IPS DF 6.9 (cell line): ENCODE measurements at places on chromosomes 3 and 15.

DNA sequence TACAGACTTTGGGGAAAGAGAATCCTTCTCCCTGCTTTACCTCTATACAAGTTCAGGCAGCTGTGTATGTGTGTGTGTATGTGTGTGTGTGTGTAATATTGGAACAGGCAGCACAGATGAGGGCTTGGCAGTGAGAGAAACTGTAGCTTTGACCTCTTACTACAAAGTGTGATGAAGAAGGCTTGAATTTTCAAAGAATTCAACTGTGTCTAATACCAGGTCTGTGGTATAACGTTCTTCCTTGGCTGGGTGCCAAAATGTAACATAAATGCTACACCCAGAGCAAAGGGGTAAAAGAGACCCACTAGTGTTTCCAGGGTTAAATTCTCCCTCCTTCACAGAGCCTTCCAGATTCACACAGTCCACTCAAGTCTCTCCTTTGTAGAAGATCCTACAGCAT, 51.1 kb downstream of the CHST2 start:
- DNase-seq, result no peak

DNA sequence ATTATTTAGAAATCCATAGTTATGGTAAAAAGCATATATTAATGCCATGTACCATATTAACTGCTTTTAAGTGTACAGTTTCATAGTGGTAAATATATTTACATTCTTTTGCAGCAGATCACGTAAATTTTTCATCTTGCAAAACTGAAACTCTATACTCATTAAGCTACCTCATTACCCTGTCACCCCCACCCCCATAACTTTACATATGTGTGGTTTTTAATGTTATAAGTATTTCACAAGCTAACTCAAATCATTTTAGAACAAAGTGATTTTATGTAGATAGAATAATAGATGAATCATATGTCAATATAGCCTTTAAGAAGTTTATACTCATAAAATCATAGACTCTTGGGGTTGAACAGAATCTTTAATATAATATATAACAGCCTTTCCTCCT, 7.1 kb upstream of the TP63 start:
- DNase-seq, result no peak

DNA sequence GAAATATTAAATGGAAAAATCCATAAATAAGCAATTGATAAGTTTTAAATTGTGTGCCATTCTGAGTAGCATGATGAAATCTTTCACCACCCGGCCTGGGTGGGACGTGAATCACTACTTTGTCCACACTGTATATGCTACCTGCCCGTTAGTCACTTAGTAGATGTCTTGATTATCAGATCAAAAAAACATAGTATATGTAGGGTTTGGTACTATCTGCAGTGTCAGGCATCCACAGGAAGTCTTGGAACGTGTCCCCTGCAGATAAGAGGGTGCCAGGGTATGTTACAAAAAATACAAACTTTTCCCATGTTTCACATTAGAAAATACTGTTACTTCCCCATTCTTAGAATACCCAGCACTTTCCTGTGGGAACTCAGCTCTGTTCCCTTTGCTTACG, 35.2 kb downstream of the FAM81A start:
- DNase-seq, result no peak

GRCh38 chr15:57914350-57915055, 151.0 kb downstream of the ALDH1A2 start:
- no peak for DNase-seq

DNA sequence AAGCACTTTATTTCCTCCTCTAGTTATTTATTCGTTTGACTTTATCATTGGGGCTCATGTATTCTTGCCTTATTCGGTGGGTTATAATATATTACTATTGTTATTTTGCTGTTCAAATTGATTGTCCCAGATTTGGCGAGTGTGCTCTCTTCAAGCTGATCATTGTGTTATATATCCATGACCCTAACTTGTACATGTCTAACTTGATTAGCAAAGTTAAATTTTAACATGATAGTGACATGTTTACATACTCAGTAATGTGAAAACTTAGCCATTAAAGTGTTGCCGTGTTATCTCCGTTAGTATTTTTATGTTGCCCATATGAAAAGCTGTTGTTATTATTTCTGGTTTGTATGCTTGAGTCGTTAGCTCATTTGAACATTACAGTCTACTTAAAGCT, 327.9 kb downstream of the PTPRG start:
- DNase-seq, result no peak

DNA sequence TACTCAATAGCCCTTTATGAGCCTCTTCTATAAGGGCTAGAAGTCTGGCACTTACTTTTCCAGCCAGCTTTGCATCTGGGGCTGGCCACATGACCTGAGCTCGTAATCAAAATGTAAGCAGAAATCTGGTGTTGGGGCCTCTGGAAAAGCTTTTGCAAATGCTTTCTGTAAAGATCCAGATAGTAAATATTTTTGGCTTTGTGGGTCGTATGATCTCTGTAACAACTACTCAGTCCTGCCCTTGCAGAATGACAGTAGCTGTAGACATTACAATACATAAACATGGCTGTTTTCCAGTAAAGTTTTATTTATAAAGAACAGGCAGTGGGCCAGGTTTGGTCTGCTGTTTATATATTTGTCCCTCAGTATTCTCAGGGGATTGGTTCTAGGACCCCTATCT, 46.2 kb upstream of the THRB start:
- DNase-seq, result no peak

DNA sequence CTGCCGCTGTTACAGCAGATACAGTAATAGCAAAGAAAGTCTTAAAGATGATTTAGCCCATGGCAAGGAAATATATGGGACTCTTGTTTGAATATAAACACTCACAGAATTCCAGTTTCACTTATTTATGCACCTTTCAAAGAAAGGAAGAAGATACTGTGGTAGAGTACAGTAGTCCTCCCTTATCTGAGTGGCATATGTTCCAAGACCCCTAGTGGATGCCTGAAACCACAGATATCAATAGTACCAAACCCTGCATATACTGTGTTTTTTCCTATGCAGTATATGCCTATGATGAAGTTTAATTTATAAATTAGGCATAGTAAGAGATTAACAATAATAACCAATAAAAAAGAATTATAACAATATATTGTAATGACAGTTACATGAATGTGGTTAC, 8.2 kb downstream of the MAP2K1 start:
- DNase-seq, result no peak

GRCh38 chr15:35874260-35874905, 328.4 kb upstream of the DPH6 start:
- no peak for DNase-seq

GRCh38 chr3:100128565-100128964, 14.3 kb upstream of the FILIP1L start:
- no peak for DNase-seq

- DNase-seq, result no peak
These were observed 478.2 kb upstream of the ROBO2 start for GRCh38 chr3:76561494-76562236.

- no peak for DNase-seq
These were observed 50.6 kb upstream of the SGO1 start for GRCh38 chr3:20236603-20237002.

- no peak for DNase-seq
These were observed 57.6 kb downstream of the TAFA4 start for GRCh38 chr3:68874551-68875348.

DNA sequence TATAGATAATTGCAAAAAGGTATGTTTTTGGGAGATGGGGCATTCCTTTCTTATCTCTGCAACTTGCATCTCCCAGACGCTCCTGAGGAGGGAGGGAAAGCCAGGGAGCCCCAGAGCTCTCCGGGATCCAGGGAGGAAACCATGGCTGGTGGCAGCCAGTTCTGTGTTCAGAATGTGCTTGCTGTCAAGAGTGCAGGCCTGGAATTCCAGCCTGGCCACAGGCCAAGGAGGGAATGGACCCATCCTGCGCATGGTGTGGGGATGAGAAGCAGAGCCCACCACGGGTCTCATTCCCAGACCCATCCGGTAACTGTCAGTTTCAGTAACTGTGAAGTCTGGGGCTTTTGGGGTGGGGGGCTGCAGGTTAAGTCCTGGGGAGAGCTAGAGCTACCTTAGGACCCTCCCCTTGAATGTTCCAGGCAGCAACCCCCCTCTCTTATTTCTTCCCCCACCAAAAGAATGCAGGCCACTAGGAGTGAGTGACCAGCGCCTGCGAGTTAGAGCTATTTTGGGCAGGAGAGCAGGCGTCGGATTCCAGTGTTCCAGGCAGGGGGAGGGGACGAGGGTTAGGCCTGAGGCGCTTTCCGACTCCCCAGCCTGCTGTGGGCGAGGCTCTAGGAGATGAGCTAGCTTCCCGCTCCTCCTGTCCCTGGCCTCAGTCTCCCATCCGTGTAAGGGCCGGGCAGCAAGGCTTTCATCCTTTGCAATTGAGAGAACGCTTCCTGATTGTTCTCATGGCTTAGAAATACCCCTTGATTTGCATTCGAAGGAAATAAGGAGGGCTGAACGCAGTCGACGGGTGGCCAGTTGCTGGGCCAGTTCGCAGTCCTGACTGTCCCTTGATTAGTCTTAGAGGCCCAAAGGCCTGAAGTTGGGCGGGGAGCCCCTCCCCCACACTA, 781 bp upstream of the DAG1 start:
- no peak for DNase-seq

GRCh38 chr3:144036498-144036897, 64.9 kb downstream of the DIPK2A start:
- no peak for DNase-seq

GRCh38 chr15:36075333-36075732, 504.1 kb upstream of the CDIN1 start:
- no peak for DNase-seq

DNA sequence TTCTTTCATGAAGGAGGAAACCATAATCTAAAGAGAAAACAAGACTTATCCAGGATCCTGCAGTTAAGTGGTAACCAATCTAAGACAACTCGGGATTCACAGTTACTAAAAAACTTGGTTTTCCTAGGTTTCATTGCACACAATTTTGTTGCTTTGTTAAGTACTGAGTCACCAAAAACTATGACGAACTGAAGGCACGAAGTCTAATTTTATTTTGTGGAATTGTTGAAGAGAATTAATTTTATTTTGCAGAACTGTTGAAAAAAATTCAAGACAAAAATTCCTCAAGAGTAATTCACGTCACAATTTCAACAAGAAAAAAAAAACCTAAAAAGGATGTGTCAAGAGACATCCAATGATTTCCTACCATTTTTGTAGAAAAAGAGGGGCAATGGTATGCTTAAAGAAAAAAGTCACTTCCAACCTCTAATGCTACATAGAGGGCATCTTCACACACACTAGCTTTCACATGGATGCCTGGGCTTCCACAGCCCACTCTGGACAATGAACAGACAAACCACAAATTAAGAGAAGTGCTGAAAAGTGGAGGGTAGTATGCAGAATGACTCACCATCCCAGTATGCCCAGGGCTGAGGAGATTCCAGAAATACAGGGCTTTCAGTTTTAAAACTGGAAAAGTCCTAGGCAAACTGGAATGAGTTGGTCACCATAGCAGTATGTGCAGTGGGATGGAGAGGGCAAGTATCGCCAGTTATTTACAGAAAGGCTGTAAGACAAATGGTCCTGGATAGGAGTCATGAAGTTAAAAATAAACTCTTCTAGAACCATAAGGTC, 29.2 kb downstream of the PLOD2 start:
- no peak for DNase-seq

DNA sequence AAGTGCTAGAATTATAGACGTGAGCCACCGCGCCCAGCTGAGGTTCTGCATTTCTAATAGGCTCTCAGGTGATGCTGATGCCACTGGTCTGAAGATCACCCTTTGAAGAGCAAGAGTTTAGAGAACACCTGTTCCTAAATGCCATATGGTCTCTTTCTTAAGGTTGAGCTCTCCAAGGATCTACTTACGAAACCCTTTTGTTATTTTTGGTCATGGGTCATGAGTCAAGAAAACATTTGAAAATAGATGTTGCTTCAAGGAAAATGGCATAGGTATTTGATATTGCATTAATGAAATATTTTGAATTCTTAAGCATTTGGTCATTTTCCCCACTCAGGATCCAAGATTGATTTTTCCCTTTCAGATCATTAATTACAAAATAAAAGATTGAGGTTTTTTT, 74.7 kb upstream of the SOX2 start:
- no peak for DNase-seq

DNA sequence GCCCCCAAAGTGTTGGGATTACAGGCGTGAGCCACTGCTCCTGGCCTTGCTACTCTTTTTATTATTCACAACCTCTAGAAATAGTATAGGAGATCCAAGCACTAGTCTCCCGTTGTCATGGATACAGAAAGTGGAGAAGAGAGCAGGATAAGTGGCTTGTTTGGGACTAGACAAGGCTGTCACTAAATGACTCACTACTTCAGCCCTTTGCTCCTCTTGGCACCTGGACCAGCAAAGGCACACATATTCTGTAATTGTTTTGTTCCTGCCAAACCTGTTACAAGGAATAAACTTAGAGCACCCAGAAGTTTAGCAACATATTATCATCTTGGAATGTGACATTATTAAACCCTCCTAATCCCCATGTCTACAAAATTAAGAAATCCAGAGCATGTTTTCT, 427.2 kb upstream of the THBS1 start:
- no peak for DNase-seq

DNA sequence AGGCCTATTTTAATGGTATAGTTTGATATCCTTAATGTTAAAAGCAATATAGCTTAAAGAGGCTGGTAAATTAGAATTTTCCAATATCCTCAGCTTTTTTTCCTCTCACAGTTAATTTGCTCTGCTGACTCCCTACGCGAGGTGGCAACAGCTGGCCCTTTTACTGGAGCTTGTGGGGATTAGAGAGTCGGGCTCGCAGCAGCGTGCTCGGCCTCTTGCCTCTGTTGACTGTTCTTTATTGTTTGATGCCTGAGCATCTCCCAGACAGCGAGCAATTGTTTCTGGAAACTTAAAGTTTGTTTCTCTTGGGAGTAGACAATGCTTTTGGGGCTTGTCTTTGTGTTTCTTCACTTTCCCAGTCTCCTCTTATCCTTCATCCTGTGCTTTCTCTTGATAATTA, 80.8 kb downstream of the OPA1 start:
- no peak for DNase-seq

GRCh38 chr3:71358243-71358642, 225.3 kb downstream of the FOXP1 start:
- DNase-seq, result no peak

DNA sequence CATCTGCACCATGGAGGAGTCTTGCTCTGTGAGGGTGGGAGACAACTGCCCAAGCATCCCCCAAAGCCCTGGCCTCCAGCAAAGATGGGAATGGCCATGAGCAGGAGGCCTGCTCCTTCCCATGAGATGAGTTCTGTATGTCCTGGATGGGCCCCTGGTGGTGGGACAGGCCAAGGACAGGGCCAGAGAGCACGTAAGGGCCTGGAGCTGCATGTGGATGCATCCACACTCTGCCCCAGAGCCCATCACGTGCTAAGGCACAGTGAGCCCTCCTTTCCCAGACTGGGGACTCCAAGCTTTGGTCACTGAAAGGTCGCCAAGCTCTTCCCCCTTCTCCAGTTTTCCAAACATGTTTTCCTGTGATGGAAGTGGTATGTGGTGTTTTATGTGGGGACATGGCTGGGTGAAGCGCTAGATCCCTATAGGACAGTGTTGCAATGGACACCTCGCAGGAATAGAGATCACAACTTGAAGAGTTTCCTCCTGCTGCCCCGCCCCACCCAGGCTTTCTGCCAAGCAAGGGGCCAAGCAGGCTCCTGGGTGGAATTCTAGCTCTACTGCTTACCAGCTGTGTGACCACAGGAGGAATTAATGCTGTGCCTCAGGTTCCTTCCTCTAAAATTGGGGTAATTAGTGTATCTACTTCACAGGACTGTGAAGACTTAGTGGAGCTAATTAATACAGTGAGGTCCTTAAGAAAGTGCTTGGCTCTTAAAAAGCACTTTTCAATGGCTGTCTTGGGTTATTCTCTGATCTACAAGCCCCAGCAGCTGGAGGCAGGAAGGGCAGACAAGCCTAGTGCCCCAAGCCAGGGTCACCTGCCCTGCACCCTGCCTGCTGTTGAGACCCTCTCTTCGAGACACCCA, 106.4 kb upstream of the RPL32 start:
- no peak for DNase-seq

GRCh38 chr3:173977747-173978146, 580.2 kb downstream of the NLGN1 start:
- no peak for DNase-seq
